ENCODE measurements at places on chromosomes 11 and 22. TPM values are rescaled to one million over a fixed set of nuclear protein-coding genes. Genes with fewer than 3 reads are reported as not detected.

Gene SCGB1A1
- 5.4 TPM for total RNA-seq

Gene IGSF9B
- total RNA-seq = 2.9 TPM

Gene FGF19
- not detected for total RNA-seq

Gene OR51E1
- not detected for total RNA-seq

Gene TPBGL
- 0.64 TPM for total RNA-seq

Gene IL18
- total RNA-seq = 49.9 TPM

Gene MYRF
- total RNA-seq = 62.6 TPM

Gene CRACR2B
- total RNA-seq = 34.3 TPM

DNA sequence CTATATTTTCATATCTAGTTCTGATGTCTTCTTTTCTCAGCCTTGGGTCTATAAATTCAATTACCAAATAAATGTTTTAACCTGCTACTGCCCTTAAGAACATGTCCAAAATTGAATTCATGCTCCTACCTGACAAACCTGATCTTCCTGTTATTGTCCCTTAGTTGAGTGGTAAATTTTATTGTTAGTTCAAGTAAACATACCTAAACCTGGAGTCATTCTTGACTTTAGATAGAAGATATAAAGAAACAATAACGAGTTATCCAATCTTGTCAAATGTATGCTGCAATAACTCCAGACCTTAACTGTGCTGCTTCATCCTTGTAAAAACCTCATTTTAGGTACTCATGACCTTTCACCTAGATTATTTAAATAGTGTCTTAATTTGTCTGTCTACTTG is 34.6 kb upstream of the SC5D start:
- no peak for DNase-seq
- no peaks in the 10 kb centered on the region for H3K4me1 ChIP-seq
- no peak overlapping the region for H3K27ac ChIP-seq

DNA sequence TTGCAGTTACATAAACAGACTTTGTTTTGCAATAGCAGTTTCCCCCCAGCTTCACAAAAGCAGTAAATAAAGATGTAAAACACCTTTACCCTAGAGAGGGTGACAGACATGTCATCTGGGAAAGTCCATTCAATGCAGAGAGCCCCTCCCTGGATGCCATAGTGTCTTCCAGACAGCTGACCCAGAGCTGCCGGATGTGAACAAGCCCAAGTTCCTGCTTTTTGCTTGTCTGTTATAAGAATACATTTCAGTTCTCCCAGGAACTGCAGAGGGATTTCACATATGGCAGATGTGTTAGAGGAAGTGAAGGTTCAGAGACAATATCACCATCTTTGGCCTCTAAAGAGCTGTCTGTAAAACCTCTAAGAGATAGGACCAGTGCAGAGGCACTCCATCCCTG is 48.9 kb downstream of the RELT start:
- H3K4me1 ChIP-seq = no peaks in the 10 kb centered on the region
- no peaks in the 10 kb centered on the region for H3K36me3 ChIP-seq
- no peak for DNase-seq
- H3K27ac ChIP-seq = peak overlapping the region; percentile 31
- H3K27me3 ChIP-seq = no peaks in the 10 kb centered on the region
- no peak overlapping the region for H3K4me3 ChIP-seq

GRCh38 chr11:63683133-63683991 is 2.1 kb downstream of the RTN3 start:
- peaks cover 29% of the 10 kb centered on the region for H3K4me1 ChIP-seq
- DNase-seq = no peak
- H3K36me3 ChIP-seq = no peaks in the 10 kb centered on the region
- no peaks in the 10 kb centered on the region for H3K27me3 ChIP-seq
- H3K27ac ChIP-seq = peak overlapping the region; percentile 49

- no peaks in the 10 kb centered on the region for H3K36me3 ChIP-seq
- no peaks in the 10 kb centered on the region for H3K27me3 ChIP-seq
- no peak for DNase-seq
- H3K4me1 ChIP-seq = peaks cover 4% of the 10 kb centered on the region
- H3K4me3 ChIP-seq = no peak overlapping the region
- no peak overlapping the region for H3K27ac ChIP-seq
Observed at GRCh38 chr11:76307396-76307795, 73.5 kb downstream of the THAP12 start.

DNA sequence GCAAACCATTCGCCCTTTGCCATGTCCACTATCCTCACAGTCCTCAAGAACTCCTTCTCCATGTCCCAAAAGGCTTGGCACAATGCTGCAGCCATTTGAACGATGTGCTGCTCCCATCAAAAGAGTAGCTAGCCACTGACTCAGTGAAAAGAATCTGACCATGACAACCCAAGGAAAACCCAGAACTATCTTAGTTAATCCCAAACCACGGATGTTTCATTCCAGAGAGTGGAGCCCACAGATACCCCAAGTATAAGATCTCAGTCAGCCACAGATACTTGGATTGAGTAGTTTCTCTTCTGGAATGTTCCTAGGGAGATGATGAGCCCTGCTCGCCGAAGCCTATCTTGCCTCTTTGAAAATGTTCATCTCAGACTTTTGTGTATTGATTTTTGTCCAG is 176.9 kb downstream of the NAV2 start:
- H3K27me3 ChIP-seq = no peaks in the 10 kb centered on the region
- H3K4me3 ChIP-seq = no peak overlapping the region
- H3K4me1 ChIP-seq = no peaks in the 10 kb centered on the region

- no peaks in the 10 kb centered on the region for H3K36me3 ChIP-seq
- H3K27ac ChIP-seq = no peak overlapping the region
- no peak for DNase-seq
- H3K4me3 ChIP-seq = no peak overlapping the region
- peaks cover 51% of the 10 kb centered on the region for H3K27me3 ChIP-seq
Observed at GRCh38 chr22:50016988-50017700, 4.6 kb upstream of the IL17REL start.

- H3K4me1 ChIP-seq = peaks cover 7% of the 10 kb centered on the region
- no peak for DNase-seq
- H3K27ac ChIP-seq = no peak overlapping the region
- H3K4me3 ChIP-seq = no peak overlapping the region
- no peaks in the 10 kb centered on the region for H3K36me3 ChIP-seq
- no peaks in the 10 kb centered on the region for H3K27me3 ChIP-seq
Observed at GRCh38 chr11:83042964-83043711, 28.6 kb downstream of the RAB30 start.

DNA sequence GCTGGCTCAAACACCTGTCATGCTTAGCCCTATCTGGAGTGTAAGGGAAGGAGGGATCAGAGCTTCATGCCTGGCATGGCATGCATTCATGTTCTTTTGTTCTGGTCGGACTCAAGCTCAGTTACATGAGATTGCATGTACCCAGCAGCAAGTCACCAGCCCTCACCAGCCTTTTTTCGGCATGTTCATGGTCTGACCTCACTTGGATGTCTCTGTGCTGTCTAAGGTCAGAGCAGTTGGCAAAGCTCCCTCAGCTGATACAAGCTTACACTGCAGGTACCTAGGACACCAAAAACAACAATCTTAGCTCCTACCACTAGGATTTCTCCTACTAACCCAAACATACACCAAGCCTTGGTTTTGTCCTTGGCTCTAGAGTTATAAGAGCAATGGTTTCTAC is 152.6 kb downstream of the BARX2 start:
- no peaks in the 10 kb centered on the region for H3K36me3 ChIP-seq
- H3K27ac ChIP-seq = no peak overlapping the region
- H3K4me1 ChIP-seq = no peaks in the 10 kb centered on the region
- DNase-seq = no peak

DNA sequence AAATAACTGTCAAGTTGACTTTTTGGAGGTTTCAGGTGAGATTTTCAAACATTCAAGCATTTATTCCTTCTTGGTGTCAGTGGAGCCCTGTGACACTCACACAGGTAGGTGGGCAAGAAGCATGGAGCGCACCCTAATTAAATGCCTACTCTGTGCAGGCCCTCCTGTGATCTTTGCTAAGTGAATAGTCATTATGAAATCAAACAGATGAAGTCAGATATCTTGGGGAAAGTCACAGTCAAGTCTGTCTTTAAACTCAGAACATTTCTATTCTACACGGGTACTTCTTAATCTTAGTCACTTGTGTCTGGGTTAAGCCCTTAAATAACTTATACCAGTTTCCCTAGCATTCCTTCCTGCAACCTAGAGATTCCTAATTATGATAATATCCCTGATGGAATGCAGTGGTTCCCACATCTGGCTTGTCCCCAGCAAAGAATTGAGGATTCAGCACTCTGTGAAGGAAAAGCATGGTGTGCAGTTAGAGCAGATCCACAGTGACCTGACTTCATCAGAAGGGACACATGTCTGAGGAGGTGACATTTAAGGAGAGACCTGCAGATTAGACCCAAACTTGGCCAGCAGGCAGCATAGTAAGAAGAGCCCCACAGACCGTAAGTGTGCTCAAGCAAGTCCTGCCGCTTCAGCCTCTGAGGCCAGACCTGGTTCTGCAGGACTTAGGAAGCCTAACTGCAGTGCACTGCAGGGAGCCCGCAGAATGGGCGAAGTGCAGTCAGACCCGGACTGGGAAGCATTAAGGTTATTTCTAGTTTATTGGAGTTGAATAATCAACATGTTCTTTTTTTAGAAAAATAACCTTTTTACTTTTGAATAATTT is 85.3 kb upstream of the GAL start:
- H3K27me3 ChIP-seq = no peaks in the 10 kb centered on the region
- peaks cover 97% of the 10 kb centered on the region for H3K36me3 ChIP-seq
- no peak for DNase-seq

DNA sequence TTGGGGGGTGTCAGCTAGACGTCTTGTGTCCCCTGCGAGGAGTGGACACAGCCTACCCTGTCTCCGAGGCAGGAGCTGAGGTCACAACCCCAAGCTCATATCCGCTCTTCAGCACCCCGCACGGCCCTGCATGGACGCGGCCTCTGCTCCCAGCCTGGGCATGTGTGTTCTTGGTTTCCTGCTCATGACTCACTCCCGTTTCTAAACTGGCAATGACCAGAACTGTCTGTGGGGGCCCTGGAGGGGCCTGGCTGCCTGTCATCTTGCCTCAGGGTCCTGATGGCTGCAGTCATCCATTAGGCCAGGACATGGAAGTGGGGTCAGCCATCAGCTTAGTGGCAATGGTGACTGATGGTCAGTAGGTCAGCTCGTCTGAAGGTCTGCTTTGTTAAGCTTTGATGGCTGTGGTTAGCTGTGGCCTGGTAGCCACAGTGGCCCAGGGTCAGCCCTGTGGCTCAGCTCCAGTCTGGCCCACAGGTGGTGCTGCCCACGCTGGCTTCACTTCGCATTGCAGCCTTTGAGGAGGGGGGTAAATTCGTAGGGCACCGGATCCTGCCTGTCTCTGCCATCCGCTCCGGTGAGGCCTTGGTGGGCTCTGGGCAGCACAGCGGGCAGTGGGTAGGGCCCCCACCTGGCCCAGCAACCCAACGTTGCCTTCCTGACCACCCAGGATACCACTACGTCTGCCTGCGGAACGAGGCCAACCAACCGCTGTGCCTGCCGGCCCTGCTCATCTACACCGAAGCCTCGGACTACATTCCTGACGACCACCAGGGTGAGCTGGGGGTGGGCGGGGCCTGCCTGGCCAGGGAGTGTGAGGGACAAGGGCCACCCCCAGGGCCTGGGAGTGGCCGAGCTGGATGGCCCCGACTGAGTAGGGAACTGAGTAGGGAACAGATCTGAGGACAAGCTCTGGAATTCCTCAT is 12.0 kb downstream of the PLCB3 start:
- H3K4me3 ChIP-seq = no peak overlapping the region
- DNase-seq = peak; percentile 65
- H3K27ac ChIP-seq = no peak overlapping the region
- H3K36me3 ChIP-seq = peaks cover 68% of the 10 kb centered on the region

DNA sequence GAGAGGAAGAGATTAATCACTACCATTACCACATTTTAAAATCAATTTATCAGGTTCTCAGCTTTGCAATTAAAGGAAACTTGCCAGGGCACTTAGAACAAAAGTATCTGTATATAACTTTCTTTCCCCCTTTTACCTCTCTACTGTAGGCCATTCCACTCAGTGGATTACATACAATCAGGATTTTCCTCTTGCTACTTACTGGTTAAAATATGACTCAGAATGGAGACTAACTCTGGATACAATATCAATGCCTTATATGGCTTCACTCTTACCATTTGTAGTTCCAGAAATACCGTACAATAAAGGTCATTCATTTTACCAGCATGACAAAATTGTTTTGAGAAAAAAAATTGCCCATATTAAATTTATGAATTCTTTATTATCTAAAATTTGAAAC is 706.8 kb downstream of the KCNA4 start:
- H3K27ac ChIP-seq = no peak overlapping the region
- no peak overlapping the region for H3K4me3 ChIP-seq
- DNase-seq = no peak
- H3K36me3 ChIP-seq = no peaks in the 10 kb centered on the region

GRCh38 chr11:113260541-113260940 is 53.8 kb upstream of the TTC12 start:
- H3K4me3 ChIP-seq = no peak overlapping the region
- H3K27me3 ChIP-seq = no peaks in the 10 kb centered on the region
- H3K27ac ChIP-seq = no peak overlapping the region
- H3K4me1 ChIP-seq = no peaks in the 10 kb centered on the region
- no peak for DNase-seq

GRCh38 chr22:46619830-46620501 is at the start of gene GRAMD4:
Gene GRAMD4, plus strand, starts transcription at chr22:46620386. Its CDS starts 6,414 bp downstream, at chr22:46626800.
- H3K4me3 ChIP-seq = no peak within 1 kb of the TSS
- H3K27ac ChIP-seq = no peak within 1 kb of the TSS
- no peaks in the 10 kb centered on the region for H3K27me3 ChIP-seq
